ENCODE measurements at places on chromosomes 6 and 20.

DNA sequence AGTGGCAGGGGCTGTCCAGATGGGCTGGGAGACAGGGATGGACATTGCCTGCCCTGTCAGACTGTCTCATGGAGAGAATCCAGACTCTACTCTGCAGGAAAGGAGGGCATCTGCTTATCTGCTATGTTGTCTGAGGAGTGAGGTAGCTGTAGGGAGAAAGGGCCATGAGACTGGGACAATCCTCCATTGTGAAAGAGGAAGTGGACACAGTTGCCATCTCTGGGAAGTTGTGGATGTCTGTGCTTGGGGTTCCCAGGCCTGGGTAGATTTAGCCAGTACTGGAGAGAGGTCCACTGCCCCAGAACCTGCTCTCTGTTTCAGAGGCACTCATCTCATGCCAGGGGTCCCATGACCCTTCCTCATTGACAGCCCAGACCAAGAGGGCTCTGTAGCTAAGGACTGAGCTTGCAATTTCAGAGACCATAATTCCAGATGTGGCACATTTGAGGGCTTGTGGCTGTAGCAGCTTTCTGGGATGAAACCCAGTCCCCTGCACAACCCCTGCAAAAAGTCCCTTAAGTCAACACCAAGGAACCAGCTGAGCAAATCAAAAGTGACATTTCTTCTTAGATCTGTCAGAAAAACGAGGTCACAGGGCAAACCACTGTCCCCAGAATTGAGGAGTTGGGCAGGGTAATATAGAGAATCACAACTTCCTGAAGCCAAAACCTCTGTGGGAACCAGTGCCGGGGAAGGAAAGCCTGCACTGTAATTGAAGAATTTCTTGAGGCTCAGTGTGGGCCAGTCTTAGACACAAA is 4.1 kb upstream of the SIRPG start:
- DNase-seq = no peak

GRCh38 chr20:63191400-63191799 is 24.5 kb downstream of the YTHDF1 start:
- peak; percentile 97 for DNase-seq

DNA sequence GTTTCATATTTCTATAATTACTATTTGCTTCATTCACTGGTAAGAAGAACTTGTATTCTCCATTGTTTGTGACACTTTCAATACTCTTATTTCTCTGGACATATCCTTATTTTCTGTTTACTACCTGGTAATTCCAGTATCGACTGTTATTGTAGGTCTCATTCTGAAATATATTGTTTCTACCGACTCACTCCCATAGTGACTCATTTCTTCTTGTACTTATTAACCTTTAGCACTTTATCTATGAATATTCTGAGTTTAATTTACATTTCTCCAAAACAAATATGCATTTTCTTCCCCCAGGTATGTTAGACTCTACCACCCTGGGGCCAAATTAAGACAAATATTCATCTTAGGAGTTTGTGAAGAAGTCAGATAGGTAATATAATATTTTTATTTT is 164.5 kb upstream of the BTBD3 start:
- DNase-seq = peak; percentile 44

DNA sequence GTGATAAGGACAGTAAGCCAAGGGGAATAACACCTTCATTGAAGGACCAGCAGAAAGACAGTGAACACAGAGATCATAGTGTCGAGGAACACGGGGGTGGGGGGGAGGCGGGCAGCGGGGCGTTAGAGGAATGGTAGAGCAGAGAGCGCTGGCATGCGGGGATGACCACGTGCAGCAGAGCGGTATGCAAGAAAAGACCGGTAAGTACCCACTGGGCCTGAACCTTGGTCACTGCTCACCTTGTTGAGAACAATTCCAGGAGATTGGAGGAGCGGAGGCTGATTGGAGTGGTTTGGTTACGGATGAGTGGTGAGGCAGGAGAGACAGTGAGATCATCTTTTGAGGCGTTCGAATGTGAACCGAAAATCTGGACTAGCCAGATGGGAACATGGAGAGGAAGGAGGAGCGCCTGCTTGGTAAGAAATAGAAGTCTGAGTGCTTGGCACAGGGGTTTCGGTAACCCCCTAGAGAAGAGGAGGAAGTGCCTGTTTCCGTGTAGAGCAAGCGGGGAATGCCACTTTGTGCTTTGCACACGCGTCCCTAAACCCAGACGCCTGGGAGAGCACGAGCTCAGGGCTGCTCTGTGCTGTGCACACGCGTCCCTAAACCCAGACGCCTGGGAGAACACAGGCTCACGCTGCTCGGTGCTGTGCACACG is 70.0 kb downstream of the FAM120B start:
- no peak for DNase-seq

DNA sequence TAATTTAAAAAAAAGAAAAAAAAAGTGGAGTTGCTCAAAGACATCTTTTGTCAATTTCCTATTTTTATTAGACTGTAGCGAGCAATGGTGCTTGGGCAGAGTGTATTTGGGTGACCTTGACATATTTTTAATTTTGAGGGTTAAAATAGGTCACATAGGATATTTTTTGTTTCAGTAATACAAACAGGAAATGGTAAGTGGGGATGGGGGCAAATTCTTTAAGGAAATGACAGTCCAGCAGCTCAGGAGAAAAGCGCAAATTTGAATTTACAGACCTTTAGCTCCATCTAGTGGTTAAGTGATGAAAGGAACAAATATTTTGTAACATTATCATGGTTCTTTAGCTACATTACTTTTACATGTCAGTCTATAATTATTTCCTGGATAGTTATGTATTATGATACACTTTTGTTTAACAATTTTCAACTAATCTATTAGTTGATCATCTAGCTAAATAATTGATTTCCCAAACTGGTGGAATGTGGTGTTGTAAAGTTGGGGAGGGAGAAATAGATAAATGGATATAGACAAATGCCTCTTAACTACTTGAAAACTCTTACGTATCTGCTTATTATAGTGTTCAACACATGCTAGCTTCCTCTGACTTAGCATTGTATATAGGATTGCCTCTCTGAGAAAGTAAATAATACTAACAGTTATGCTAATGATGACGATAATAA is 10.0 kb downstream of the CITED2 start:
- peak; percentile 64 for DNase-seq

- no peak for DNase-seq
Observed at GRCh38 chr6:9057937-9058336, 622.6 kb upstream of the SLC35B3 start.

- no peak for DNase-seq
Observed at GRCh38 chr6:26230351-26230750, 134.6 kb upstream of the BTN3A2 start.

DNA sequence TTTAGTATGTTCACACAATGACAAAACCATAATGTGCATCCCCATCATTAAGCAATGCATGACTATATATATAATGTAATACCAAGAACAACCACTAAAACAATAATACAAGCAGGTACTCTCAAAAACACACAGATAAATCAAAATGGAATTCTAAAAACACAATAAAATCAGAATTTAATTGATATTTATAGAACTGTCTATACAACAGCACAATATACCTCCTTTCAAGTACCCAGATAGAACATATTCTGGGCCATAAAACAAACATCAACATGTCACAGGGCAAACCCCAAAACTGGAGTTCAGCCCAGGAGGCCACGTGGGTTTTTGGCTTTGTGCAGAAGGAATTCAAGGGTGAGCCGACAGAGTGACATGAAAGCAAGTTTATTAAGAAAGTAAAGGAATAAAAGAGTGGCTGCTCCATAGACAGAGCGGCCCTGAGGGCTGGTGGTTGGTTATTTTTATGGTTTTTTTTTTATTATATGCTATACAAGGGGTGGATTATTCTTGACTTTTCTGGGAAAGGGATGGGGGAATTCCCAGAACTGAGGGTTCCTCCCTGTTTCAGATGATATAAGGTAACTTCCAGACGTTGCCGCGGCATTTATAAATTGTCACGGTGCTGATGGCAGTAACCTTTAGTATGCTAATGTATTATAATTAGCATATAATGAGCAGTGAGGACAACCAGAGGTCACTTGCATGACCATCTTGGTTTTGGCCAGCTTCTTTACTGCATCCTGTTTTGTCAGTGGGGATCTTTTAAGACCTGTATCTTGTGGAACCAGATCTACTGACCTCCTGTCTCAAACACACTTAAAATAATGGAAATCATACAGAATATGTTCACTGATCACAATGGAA is 5.6 kb downstream of the RAB23 start:
- DNase-seq = no peak

- peak; percentile 91 for DNase-seq
Observed at GRCh38 chr6:134174672-134175531, 122.5 kb upstream of the SLC2A12 start.

All from DMS53 (cell line).